Activated naive CD4-positive, alpha-beta T cell treated with anti-CD3 and anti-CD28 coated beads for 36 hours (primary cell): ENCODE measurements at places on chromosomes 16 and 17. TPM values are rescaled to one million over a fixed set of nuclear protein-coding genes. Genes with fewer than 3 reads are reported as not detected.

DNA sequence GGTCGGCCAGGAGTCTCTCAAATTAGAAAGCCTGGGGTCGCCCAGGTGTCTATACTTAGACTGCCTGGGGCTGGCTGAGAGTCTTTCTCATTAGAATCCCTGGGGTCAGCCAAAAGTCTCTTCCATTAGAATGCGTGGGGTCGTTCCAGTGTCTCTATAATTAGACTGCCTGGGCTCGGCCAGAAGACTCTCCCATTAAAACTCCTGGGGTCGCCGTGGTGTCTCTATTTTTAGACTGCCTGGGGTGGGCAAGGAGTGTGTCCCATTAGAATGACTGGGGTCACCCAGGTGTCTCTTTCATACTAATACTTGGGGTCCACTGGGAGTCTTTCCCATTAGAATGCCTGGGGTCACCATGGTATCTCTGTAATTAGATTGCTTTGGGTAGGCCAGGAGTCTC lies 2227.7 kb downstream of the TP53TG3F start:
- DNase-seq = no peak
- H3K36me3 ChIP-seq = no peaks in the 10 kb centered on the region
- no peaks in the 10 kb centered on the region for H3K27me3 ChIP-seq
- no peak overlapping the region for H3K27ac ChIP-seq

LRRC75A gene
- 0.79 TPM for total RNA-seq

DNA sequence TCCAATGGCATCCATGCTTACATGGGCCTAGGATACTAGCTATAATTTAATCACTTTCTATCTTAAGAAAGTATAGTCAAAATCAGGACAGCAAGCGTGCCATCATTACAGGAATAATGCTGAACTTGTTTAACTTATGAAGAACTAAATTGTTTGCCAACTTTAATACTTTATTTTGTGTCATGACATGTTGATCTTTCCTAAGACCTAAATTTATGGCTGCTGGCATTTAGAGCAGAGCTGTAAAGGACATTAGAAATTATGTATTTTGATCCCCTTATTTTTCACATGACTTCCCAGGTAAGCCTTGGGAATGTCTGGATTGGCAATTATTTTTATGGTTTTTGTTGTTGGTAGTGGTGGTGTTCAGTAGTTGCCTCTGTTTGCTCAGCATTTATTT lies 920.3 kb upstream of the GOT2 start:
- no peak overlapping the region for H3K4me3 ChIP-seq
- H3K4me1 ChIP-seq = no peaks in the 10 kb centered on the region
- no peak for DNase-seq
- no peak overlapping the region for H3K27ac ChIP-seq

- H3K36me3 ChIP-seq = peaks cover 7% of the 10 kb centered on the region
- no peak for DNase-seq
- no peak overlapping the region for H3K27ac ChIP-seq
- H3K27me3 ChIP-seq = no peaks in the 10 kb centered on the region
These were observed 24.8 kb upstream of the ERN1 start for GRCh38 chr17:64154717-64155116.

- H3K36me3 ChIP-seq = peaks cover 1% of the 10 kb centered on the region
- peaks cover 28% of the 10 kb centered on the region for H3K4me1 ChIP-seq
- peak overlapping the region; percentile 82 for H3K4me3 ChIP-seq
- H3K27me3 ChIP-seq = no peaks in the 10 kb centered on the region
- peak; percentile 48 for DNase-seq
These were observed 662 bp downstream of the WIPF2 start for GRCh38 chr17:40219594-40220338.

DNA sequence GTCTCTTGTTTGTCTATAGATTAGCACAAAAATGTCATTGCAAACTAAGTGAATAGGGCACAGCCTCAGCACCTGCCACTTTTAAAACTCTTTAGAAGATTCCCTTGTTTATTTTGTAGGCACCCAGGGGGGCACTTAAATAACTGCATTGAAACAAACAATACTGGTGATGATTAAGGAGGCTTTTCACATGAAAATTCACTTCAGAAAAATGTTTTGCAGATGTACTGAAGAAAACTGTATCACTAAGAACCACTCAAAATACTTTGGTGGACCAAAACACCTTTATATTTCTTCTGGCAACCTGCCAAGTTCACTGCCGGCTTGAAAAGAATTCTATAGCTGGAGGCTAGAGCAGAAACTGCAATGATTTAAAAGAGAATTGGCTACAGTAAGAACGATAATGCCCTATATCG lies 281.5 kb downstream of the TOX3 start:
- no peaks in the 10 kb centered on the region for H3K27me3 ChIP-seq
- no peak overlapping the region for H3K4me3 ChIP-seq
- no peaks in the 10 kb centered on the region for H3K4me1 ChIP-seq
- H3K27ac ChIP-seq = no peak overlapping the region

SHISA9 gene
- not detected for total RNA-seq

GRCh38 chr17:81523402-81524038 lies 4.7 kb upstream of the FSCN2 start:
- no peak overlapping the region for H3K4me3 ChIP-seq
- no peaks in the 10 kb centered on the region for H3K36me3 ChIP-seq
- H3K27me3 ChIP-seq = no peaks in the 10 kb centered on the region
- H3K27ac ChIP-seq = no peak overlapping the region
- DNase-seq = no peak

GRCh38 chr17:71392715-71393567 lies 727.9 kb upstream of the SOX9 start:
- no peak overlapping the region for H3K27ac ChIP-seq
- DNase-seq = no peak
- H3K4me1 ChIP-seq = no peaks in the 10 kb centered on the region
- no peaks in the 10 kb centered on the region for H3K36me3 ChIP-seq
- H3K27me3 ChIP-seq = no peaks in the 10 kb centered on the region
- H3K4me3 ChIP-seq = no peak overlapping the region

GRCh38 chr17:35372846-35373533 lies 431 bp downstream of the SLFN11 start:
- peak overlapping the region; percentile 96 for H3K4me3 ChIP-seq
- peak overlapping the region; percentile 99 for H3K27ac ChIP-seq
- H3K36me3 ChIP-seq = peaks cover 34% of the 10 kb centered on the region
- no peaks in the 10 kb centered on the region for H3K27me3 ChIP-seq

- no peaks in the 10 kb centered on the region for H3K36me3 ChIP-seq
- no peak for DNase-seq
- no peaks in the 10 kb centered on the region for H3K27me3 ChIP-seq
- no peak overlapping the region for H3K4me3 ChIP-seq
- H3K4me1 ChIP-seq = peaks cover 37% of the 10 kb centered on the region
These were observed 45.0 kb downstream of the DYNLRB2 start for GRCh38 chr16:80585764-80586163.

DNA sequence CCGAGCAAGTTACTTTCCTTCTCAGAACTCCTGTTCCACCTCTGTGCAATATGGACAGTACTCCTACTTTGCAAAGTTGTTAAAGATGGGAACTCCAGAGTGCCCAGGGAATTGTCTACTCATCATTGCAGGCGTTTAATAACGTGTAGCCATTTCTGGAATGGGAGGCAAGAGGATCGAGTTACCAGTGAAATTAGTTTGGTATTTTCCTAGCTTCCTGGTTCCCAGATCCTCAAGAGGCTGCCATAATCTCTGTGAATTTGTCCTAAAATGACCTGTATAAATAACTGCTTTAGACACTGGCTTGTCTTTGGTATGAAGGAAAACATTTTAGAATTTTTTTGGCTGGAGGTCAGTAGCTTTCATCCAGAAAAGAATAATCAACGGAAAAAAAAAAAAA lies 27.7 kb downstream of the WWOX start:
- H3K4me1 ChIP-seq = peaks cover 2% of the 10 kb centered on the region
- DNase-seq = no peak
- no peak overlapping the region for H3K4me3 ChIP-seq
- H3K27ac ChIP-seq = no peak overlapping the region
- peaks cover 13% of the 10 kb centered on the region for H3K36me3 ChIP-seq

ZP2 gene
- not detected for total RNA-seq

GRCh38 chr17:35001549-35001948 lies 21.2 kb downstream of the LIG3 start:
- no peak for DNase-seq
- H3K4me1 ChIP-seq = peaks cover 6% of the 10 kb centered on the region
- no peak overlapping the region for H3K4me3 ChIP-seq
- no peaks in the 10 kb centered on the region for H3K27me3 ChIP-seq
- H3K27ac ChIP-seq = no peak overlapping the region

- DNase-seq = no peak
- no peak overlapping the region for H3K27ac ChIP-seq
- H3K4me1 ChIP-seq = peaks cover 23% of the 10 kb centered on the region
- H3K36me3 ChIP-seq = peaks cover 3% of the 10 kb centered on the region
These were observed 8.0 kb downstream of the CISD3 start for GRCh38 chr17:38738007-38738662.

DNA sequence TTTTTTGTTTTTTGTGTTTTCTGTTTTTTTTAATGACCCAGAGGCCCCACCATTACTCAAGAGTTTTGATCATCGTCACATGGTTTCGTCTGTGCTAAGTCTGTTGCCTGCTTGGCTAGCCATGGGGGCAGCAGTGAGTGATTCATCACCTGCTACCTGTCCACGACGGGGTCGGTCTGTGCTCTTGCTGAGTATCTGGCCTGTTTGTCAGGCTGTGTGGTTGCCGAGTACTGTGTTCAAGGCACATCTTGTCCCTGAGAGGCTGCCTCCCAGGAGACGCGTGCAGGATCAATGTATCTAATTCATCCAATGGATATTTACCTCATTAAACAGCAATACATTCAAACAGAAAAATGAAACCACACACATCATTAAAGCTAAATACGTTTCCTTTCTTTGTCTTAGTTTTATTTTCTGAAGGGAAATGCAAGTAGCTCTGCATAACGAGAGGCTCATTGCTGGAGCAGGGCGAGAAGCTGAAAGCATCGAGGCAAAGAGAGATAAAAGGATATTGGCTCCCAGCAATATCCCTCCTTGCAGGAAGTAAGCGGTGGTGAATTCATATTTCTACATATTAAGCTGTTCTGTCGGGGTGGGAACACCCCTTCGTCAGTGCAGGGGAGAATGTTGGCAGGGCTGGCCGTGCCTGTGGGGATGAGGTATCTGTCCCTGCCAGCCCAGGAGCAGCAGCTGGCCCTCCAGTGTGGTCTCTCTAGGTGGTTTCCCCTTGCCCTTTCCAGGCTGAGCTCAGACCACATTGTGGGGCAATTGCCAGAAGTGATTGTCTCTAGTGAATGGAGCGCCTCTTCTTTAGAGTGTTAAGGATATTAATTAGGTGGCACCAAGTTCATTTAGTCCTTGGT lies 166.2 kb upstream of the ASIC2 start:
- DNase-seq = no peak
- H3K27me3 ChIP-seq = peaks cover 11% of the 10 kb centered on the region
- no peaks in the 10 kb centered on the region for H3K36me3 ChIP-seq
- H3K4me1 ChIP-seq = no peaks in the 10 kb centered on the region
- H3K4me3 ChIP-seq = no peak overlapping the region

- no peaks in the 10 kb centered on the region for H3K27me3 ChIP-seq
- H3K4me3 ChIP-seq = no peak overlapping the region
- peaks cover 38% of the 10 kb centered on the region for H3K4me1 ChIP-seq
These were observed 20.7 kb upstream of the SREBF1 start for GRCh38 chr17:17857496-17857895.

DNA sequence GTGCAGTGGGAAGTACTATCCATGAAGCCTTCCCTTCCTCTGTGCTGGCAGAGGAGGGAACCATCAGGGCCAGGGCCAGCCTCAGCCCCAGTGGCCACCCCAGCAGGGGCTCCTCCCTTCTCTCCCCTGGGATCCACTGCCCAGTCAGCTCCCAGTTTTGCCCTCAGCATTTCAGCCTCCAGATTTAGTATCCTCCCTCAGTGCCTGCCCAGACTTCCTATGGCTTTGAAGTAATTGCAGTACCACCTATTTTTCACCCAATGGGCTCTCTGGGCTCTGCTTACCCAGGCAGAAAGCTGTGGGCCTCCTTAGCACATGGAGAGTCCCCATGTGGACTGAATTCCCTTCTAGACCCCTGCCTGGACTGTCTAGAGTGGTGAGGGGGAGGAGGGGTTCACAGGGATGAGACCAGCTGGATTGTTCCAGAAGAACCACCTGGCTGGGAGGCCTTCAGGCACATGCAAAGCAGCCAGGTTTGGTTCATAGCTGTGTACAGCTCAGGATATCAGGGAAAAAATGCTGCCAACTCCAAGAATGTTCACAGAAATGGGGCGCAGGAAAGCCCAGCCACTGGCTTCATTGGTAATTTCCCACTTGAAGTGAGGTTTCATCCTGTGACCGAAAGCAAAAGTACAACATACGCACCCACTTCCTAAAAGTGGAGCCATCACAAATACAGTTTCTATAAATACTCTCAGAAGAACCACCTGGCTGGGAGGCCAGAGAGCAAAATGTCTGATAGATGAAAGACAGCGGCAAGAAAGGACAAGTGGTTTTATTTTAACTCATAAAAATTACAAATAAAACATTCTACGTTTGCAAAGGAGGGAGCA lies 15.2 kb upstream of the HERPUD1 start:
- peaks cover 40% of the 10 kb centered on the region for H3K4me1 ChIP-seq
- H3K4me3 ChIP-seq = peak overlapping the region; percentile 7
- H3K27me3 ChIP-seq = no peaks in the 10 kb centered on the region
- peak overlapping the region; percentile 76 for H3K27ac ChIP-seq
- no peaks in the 10 kb centered on the region for H3K36me3 ChIP-seq
